ENCODE measurements at places on chromosomes 12 and 14.
A peak's percentile ranks its signal among the peaks of the same experiment; 100 is the strongest.

DNA sequence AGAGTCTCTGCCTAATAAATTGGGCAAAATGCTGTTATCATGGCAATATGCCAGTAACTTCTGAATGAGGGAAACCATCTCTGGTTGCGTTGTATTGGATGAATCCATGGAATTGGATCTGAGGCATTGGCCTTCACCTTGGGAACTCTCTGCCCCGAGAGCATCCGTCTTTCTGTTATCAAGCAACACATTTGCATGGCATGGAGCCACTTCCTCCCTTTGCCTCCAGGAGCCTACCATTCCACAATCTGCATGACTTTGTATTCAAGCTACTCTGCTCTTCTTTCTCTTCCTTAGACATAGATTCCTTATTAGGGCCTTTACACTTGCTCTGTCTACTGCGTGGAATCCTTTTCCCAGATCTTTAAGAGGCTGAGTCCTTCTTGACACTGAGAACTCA is 57.2 kb downstream of the RIC8B start:
- H3K27ac ChIP-seq, result no peak overlapping the region
- DNase-seq, result no peak
- H3K27me3 ChIP-seq, result no peaks in the 10 kb centered on the region
- no peaks in the 10 kb centered on the region for H3K36me3 ChIP-seq
- H3K4me1 ChIP-seq, result no peaks in the 10 kb centered on the region

- H3K36me3 ChIP-seq, result no peaks in the 10 kb centered on the region
- no peaks in the 10 kb centered on the region for H3K4me1 ChIP-seq
- no peak overlapping the region for H3K27ac ChIP-seq
- DNase-seq, result peak; percentile 49
Measured at GRCh38 chr12:64392221-64392620, 1.7 kb upstream of the C12orf56 start.

DNA sequence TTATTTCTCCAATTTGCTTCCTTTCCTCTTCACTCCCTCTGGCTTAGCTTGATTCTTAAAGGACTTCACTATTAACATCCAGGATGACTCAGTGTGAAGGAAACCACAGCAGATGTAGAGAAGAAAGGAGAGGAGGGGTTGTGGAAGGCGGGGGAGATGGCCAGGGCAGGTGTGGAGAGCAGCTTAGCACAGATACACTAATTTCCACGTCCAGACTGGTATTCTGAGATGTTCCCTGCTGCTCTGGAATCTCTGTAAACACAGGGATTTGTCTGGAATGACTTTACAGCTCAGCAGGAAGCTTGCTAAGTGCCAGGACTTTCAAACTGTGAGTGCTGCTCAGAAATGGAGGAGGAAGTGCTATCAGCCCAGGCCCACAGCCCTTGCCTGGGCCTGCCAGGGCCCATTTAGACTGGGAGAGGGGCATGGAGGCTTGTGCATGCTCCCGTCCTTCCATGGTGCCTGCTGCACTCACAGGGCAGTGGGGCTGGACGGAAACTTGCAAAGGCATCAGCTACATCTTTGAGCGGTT is 202.5 kb upstream of the DDHD1 start:
- H3K4me3 ChIP-seq, result no peak overlapping the region
- H3K27ac ChIP-seq, result peak overlapping the region; percentile 60
- peaks cover 29% of the 10 kb centered on the region for H3K4me1 ChIP-seq
- no peaks in the 10 kb centered on the region for H3K36me3 ChIP-seq
- DNase-seq, result peak; percentile 39

GRCh38 chr14:38789805-38790204 is 313.2 kb downstream of the SEC23A start:
- H3K27ac ChIP-seq, result no peak overlapping the region
- no peaks in the 10 kb centered on the region for H3K4me1 ChIP-seq
- H3K27me3 ChIP-seq, result no peaks in the 10 kb centered on the region
- no peak for DNase-seq

DNA sequence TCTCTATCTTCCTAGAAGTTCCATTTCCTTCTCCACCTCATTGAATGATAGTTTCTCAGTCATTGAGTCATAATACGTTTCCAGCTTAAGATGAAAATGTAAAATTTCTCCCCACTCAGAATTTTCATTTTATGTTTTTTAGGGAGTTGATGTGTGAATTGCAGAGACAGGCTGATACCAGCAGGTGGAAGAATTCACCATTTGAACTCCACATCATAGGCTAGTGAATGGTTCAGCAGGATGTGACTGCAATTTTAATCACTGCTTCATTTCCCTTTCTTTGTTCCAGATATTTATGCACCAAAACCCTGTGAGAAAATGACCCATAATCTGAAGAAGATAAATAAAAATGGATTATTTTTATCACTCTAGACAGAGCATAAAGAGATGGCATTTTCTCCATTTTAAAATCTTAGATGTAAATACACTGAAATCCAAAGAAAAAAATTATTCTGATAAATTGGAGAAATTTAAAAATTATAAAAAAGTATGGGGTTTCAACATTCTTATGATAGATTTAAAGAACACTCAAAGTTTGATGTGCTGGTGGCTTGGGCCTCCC is 10.6 kb upstream of the PYGL start:
- DNase-seq, result peak; percentile 51
- H3K4me3 ChIP-seq, result no peak overlapping the region
- no peaks in the 10 kb centered on the region for H3K4me1 ChIP-seq
- peak overlapping the region; percentile 64 for H3K27ac ChIP-seq

DNA sequence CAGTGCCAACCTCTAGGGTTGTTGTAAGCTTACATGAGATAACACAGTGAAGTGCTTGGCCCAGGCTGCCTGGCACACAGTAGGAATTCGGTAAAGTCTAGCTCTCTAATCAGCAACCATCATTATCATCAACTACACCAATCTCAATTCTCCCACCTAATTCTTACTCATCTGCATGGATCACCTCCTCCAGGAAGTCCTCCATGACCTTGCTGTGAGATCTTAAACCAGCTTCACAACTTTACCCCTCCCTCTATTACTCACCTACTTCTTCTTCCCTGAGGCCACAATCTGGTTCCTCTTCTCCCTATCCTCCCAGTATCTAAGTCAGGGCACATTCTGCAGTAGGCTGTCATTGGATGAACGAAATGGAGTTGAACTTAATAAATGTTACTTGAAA is 67.3 kb downstream of the GSC start:
- no peaks in the 10 kb centered on the region for H3K36me3 ChIP-seq
- DNase-seq, result no peak
- no peak overlapping the region for H3K4me3 ChIP-seq
- peaks cover 14% of the 10 kb centered on the region for H3K27me3 ChIP-seq
- no peaks in the 10 kb centered on the region for H3K4me1 ChIP-seq

GRCh38 chr14:103765526-103765925 is 49.9 kb downstream of the ZFYVE21 start:
- DNase-seq, result no peak
- no peaks in the 10 kb centered on the region for H3K27me3 ChIP-seq
- H3K4me1 ChIP-seq, result no peaks in the 10 kb centered on the region
- no peak overlapping the region for H3K4me3 ChIP-seq
- no peaks in the 10 kb centered on the region for H3K36me3 ChIP-seq

GRCh38 chr12:118355843-118356242 is 16.9 kb downstream of the TAOK3 start:
- DNase-seq, result no peak
- no peak overlapping the region for H3K4me3 ChIP-seq
- no peak overlapping the region for H3K27ac ChIP-seq
- peaks cover 8% of the 10 kb centered on the region for H3K4me1 ChIP-seq
- H3K36me3 ChIP-seq, result no peaks in the 10 kb centered on the region

DNA sequence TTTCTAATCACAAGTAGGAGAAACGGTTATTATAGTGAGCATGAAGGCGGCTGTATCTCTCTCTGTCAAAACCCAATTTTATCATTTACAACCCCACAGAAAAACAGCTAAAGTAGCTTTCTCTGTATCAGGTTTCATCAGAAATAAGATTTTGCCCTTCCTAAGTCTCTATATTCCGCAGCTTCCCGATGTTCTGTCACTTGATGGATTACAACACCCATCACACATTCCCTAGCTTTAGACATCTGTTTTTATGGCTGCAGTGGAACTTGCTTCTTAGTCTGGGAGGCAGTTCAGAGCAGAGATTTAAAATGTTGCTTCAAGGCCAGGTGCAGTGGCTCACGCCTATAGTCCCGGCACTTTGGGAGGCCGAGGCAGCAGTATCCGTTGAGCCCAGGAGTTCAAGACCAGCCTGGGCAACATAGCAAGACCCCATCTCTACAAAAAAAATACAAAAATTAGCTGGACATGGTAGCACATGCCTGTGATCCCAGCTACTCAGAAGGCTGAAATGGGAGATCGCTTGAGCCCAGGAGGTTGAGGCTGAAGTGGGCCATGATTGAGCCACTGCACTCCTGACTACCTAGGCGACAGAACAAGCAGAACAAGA is 27.6 kb upstream of the FOXN3 start:
- H3K27ac ChIP-seq, result no peak overlapping the region
- H3K27me3 ChIP-seq, result no peaks in the 10 kb centered on the region
- H3K4me3 ChIP-seq, result no peak overlapping the region
- no peaks in the 10 kb centered on the region for H3K36me3 ChIP-seq

DNA sequence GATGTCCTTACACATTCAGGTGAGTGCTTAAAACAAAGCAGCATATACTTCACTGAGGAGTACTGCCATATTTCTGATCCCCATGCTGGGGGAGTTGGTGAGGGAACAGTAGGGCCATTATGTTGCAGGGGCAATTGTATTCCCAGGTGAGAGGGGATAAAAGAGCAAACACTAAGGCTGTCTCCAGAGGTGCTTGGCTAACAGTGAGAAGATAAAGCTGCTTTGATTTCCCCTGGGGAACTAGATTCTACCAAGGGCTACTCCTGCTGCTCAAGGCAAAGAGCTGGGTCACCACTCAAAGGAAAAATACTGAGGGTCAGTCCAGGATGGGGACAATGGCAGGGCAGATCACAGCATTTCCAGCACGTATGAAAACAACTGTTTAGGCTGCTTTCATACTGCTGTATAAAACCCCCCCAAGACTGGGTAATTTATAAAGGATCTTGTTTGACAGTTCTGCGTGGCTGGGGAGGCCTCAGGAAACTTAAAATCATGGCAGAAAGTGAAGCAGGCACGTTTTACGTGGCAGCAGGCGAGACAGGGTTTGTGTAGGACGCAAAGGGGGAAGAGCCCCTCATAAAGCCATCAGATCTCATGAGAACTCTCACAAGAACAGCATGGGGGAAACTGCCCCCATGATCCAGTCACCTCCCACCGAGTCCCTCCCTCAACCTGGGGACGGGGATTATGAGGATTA is 47.8 kb upstream of the OR5AU1 start:
- no peak overlapping the region for H3K27ac ChIP-seq
- H3K36me3 ChIP-seq, result peaks cover 4% of the 10 kb centered on the region
- no peak for DNase-seq
- H3K27me3 ChIP-seq, result no peaks in the 10 kb centered on the region
- H3K4me1 ChIP-seq, result no peaks in the 10 kb centered on the region

GRCh38 chr12:6346235-6346832 is 4.5 kb upstream of the TNFRSF1A start:
- no peaks in the 10 kb centered on the region for H3K36me3 ChIP-seq
- H3K4me1 ChIP-seq, result peaks cover 29% of the 10 kb centered on the region
- DNase-seq, result no peak
- no peak overlapping the region for H3K4me3 ChIP-seq

DNA sequence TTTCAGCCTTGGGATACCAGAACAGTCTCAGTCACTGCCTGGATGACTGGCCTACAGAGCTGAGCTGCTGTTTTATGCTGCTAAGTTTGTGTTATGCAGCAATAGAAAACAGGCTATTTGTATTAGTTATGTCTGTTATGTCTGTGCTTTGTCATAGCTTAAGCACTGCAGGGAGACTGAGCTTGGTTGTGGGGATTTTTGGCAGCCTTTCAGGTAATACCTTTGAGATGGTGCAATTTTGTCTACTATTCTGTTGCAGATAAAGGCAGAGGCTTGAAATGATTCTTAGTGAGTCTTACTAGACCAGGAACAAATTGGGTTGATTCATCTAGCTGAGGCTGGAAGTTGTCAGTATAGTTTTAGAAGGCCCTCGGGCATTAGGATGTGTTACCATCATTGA is 201.3 kb upstream of the RBM19 start:
- H3K27ac ChIP-seq, result no peak overlapping the region
- peaks cover 10% of the 10 kb centered on the region for H3K27me3 ChIP-seq
- H3K4me3 ChIP-seq, result no peak overlapping the region
- DNase-seq, result peak; percentile 16
- no peaks in the 10 kb centered on the region for H3K4me1 ChIP-seq

DNA sequence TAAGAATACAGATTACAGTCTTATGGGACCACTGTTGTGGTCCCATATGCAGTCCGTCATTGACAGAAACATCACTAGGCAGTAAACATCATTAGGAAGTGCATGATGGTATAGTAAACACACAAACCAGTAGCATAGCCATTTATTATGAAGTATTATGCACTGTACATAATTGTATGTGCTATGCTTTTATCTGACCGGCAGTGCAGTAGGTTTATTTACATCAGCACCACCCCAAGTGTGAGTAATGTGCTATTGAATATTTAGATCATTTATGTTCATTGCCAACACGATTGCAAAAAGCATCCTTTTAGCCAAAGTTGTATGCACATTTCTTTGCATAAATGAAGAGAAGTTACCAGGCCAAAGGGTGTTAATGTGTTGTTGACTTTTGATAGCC is 531.6 kb upstream of the TBX3 start:
- no peaks in the 10 kb centered on the region for H3K27me3 ChIP-seq
- H3K4me3 ChIP-seq, result no peak overlapping the region
- no peak overlapping the region for H3K27ac ChIP-seq
- H3K4me1 ChIP-seq, result peaks cover 14% of the 10 kb centered on the region
- H3K36me3 ChIP-seq, result no peaks in the 10 kb centered on the region
- no peak for DNase-seq

DNA sequence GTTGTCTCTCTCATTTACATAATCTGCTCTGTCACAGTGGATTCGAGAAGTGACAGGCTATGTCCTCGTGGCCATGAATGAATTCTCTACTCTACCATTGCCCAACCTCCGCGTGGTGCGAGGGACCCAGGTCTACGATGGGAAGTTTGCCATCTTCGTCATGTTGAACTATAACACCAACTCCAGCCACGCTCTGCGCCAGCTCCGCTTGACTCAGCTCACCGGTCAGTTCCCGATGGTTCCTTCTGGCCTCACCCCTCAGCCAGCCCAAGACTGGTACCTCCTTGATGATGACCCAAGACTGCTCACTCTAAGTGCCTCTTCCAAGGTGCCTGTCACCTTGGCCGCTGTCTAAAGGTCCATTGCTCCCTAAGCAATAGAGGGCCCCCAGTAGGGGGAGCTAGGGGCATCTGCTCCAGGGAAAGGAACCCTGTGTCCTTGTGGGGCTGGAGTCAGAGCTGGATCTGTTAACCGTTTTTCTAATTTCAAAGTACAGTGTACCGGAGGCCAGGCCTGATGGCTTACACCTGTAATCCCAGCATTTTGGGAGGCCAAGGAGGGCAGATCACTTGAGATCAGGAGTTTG is 5.1 kb downstream of the ERBB3 start:
- H3K27ac ChIP-seq, result no peak overlapping the region
- H3K36me3 ChIP-seq, result no peaks in the 10 kb centered on the region
- peak; percentile 34 for DNase-seq
- H3K27me3 ChIP-seq, result no peaks in the 10 kb centered on the region
- peaks cover 7% of the 10 kb centered on the region for H3K4me1 ChIP-seq
- no peak overlapping the region for H3K4me3 ChIP-seq

DNA sequence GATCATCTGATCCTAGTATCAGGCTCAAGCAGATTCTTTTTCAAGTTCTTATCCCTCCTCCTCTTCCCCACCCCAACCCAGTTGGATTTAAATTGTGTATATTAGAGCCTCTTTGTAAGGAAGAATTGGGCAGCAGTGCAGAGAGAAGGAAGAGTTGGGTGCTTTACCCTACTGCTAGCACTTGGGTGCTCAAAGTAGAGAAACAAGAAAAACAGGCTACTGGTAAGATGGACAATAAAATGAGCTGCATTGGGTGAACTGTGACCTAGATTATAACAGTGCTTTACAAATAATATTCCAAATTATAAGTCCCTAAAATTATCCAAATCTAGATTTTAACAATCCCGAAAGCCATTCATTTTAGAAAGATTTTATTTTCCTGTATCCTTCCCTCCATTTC is 363.4 kb upstream of the GARIN6 start:
- no peaks in the 10 kb centered on the region for H3K4me1 ChIP-seq
- H3K27ac ChIP-seq, result no peak overlapping the region
- DNase-seq, result no peak
- H3K4me3 ChIP-seq, result no peak overlapping the region
- H3K27me3 ChIP-seq, result no peaks in the 10 kb centered on the region

All from hepatocyte (in vitro differentiated cells).